ENCODE measurements at places on chromosomes 3 and 15.

DNA sequence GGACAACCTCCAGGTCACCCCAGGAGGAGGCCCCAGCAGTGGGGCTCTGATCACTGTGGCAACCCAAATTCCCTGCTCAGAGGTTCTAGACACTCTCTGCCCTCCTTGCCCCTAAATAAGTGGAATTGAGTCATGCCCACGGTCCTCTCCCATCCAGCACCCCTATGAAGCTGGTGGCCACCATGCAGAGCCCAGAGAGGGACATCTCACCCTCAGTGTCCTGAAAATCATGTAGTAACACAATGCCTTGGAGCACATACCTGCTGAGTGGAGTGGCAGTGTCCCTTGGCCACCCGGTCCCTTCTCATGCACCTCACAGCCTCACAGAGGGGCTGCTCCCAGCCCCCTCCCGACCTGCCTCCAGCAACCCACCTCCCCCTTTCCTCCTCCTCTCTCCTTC is 114.3 kb upstream of the MEF2A start:
- DNase-seq = no peak

DNA sequence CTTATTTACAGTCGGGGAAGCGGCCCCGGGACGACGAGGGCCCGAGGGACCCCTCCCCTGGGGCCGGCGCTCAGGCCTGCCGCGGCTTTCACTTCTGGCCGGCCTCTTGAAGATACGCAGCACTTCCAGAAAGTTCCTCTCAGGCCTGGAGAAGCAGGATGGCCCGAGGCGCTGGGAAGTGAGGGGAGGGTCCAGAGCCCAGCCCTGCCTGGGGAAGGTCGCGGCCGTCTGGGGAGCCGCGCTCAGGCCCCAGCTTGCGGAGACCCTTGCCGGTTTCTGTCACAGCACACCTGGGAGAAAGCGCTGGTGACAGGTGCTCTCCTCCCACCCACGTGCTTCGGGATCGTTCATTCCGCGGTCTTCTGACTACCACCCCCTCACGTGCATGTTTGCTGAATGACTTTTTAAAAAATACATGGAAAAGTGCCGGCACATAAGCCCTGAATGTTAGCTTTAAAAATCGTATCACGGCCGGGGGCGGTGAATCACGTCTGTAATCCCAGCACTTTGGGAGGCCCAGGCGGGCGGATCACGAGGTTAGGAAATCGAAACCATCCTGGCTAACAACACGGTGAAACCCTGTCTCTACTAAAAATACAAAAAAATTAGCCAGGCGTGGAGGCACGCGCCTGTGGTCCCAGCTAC is 727 bp upstream of the TM2D3 start:
- no peak for DNase-seq

- DNase-seq = no peak
These were observed 70.8 kb upstream of the MFGE8 start for GRCh38 chr15:88983861-88984429.

GRCh38 chr3:10602769-10603768 is 97.7 kb upstream of the ATP2B2 start:
- peak; percentile 37 for DNase-seq

- no peak for DNase-seq
These were observed 33.2 kb upstream of the SPPL2A start for GRCh38 chr15:50798684-50799083.

DNA sequence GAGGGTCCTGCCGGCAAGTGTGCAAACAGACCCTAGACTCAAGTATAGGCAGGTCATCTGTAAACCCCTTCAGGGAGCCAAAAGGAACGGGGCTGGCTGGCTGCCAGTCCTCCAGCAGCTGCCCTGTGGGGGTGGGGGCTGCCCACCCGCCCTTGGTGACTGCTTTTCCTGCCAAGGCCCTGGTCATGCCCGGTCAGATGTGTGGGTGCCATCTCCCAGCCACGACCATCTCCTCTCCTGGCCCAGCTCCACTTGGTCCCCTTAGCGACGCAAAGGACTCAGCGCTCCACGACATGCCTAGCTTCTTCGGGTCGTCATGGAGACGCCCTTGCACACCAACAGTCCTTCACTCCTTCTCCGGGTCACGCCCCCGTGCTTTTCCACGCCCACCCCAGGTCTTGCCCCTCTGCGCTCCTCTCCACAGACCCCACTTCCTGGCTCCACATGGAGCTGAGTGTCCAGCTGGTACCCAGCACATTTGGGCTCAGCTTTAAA is 2.4 kb downstream of the MUC4 start:
- DNase-seq = no peak

DNA sequence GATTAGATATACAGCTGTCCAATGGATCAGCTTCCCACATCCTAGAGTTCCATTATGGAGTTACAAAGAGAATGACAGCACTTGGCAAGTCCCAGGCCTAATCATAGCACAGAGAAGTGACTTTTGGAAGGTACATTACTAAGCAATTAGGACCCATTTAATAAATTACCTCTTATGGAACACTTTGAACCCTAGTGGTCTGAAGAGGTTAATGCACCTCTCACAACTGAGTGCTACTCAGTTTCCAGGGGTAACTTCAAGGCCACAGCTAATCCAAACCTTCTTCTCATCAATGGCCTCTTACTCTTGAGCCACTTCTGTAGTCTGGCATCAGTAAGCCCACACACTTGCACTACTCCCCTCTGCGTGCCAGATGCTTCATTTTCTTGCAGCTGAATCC is 34.9 kb upstream of the MEIS2 start:
- DNase-seq = no peak

DNA sequence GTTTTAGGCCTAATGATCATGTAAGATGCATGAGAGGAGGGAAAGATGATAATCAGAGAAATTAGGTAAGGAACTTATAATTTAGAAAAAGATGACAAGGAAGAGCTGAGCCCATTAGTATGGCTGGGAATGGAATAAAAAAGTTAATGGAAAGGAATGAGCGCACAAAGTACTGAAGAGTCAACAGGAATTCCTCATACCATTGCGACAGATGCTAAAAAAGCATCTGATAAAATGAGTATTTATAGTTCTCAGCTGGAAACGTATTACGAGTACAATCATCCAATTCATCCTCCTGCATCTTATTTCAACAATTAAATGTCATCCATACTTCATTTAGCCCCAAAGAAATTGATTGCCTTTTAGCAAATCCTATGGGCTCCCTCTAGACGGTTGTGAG is 58.9 kb downstream of the TMCC1 start:
- DNase-seq = no peak

- no peak for DNase-seq
These were observed 18.1 kb downstream of the CSPG4 start for GRCh38 chr15:75694241-75695182.

GRCh38 chr3:167372138-167372537 is 8.0 kb downstream of the ZBBX start:
- DNase-seq = no peak

DNA sequence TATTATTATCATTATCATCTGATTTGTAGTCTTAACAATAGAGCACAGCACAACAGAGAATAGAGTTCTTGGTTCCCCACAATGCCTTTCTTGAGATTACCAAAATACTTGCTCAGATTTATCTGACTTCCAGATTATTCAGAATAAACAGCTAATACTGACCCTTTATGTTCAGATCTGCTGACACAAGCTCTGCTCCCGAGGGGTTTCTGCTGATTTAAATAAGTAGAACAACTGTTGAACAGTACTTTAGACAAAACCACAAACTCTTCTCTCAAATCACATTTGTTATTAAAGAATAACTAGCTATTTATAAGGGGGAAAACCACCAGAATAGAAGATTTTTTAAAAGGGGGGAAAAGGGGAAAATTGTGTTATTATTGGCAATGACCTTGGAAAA is 380.2 kb upstream of the ATP11B start:
- no peak for DNase-seq

- no peak for DNase-seq
These were observed 103.4 kb downstream of the IGF1R start for GRCh38 chr15:98751767-98752166.

- no peak for DNase-seq
These were observed 48.3 kb upstream of the CGNL1 start for GRCh38 chr15:57327985-57328471.

DNA sequence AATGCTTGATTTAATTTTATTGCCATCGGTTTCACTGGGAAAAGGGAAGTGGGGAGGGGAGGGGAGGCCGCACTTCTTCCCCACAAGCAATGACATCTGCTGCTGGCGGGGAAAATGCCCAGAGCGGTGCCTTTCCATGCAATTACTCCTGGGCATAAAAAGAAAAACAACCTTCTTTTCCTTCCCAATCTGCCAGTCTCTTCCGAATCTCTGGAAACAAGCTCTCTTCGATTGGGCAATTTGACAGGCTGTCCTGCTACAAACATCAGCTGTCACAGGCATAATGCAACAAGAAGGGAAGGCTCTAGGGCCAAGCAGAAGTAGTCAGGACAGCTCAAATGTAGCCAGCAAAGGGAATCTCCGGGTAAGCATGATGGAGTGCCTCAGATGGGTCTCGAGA is 93.4 kb upstream of the STRIT1 start:
- DNase-seq = no peak

- no peak for DNase-seq
These were observed 60.2 kb upstream of the NANOGP8 start for GRCh38 chr15:35145336-35145735.
